ENCODE measurements at places on chromosomes 12 and 14. TPM values are rescaled to one million over a fixed set of nuclear protein-coding genes. Genes with fewer than 3 reads are reported as not detected.

The MAP3K9 gene
- total RNA-seq: 5.9 TPM

The RPS6KA5 gene
- 34.1 TPM for total RNA-seq

The KLRD1 gene
- total RNA-seq: 0.92 TPM

The CISTR gene
- total RNA-seq: not detected

The NDUFA12 gene
- total RNA-seq: 70.5 TPM

The EEA1 gene
- total RNA-seq: 28.3 TPM

The C14orf39 gene
- not detected for total RNA-seq

The CCDC175 gene
- total RNA-seq: not detected

The REP15 gene
- total RNA-seq: 0.85 TPM

DNA sequence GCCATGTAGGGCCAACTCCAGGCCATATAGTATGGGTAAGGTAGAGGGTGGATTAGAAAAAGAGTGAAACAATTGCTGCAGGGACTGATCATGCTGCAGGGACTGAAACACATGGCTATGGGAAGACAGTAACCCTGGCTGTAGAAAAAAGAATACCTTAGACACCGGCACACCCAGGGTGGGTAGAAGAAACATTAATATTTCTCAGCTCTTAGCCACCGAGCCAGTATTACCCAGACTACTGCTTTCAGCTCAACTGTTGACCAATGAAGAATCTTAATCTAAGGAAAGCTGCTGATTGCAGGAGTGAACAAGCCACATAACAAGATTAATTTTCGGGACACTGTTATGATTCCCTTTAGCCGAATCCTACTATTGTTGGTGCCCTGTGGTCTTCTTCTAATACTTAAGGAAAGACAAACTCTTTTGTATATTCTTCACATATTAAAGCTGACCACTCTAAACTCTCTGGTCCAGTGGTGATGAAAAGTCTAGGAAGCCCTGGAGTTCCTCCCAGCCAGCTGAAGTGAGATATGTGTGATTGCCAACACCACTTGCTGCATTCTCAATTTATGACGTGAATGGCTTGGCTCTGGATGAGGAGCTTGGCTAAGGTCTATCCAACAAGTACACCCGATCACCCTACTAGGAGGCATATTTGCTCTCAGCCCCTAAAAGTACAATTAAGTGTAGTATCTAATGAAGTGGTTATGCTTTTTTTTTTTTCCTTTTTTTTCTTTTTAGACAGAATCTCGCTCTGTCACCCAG lies 69.2 kb downstream of the NOVA1 start:
- H3K27ac ChIP-seq: no peak overlapping the region
- H3K36me3 ChIP-seq: no peaks in the 10 kb centered on the region
- no peak for DNase-seq

- no peaks in the 10 kb centered on the region for H3K36me3 ChIP-seq
- no peak overlapping the region for H3K27ac ChIP-seq
- no peak for DNase-seq
Observed at GRCh38 chr14:34064349-34064748, 113.5 kb upstream of the EGLN3 start.

GRCh38 chr14:57709909-57710308 lies 156.0 kb downstream of the SLC35F4 start:
- no peak for DNase-seq
- H3K27ac ChIP-seq: no peak overlapping the region
- no peaks in the 10 kb centered on the region for H3K36me3 ChIP-seq

DNA sequence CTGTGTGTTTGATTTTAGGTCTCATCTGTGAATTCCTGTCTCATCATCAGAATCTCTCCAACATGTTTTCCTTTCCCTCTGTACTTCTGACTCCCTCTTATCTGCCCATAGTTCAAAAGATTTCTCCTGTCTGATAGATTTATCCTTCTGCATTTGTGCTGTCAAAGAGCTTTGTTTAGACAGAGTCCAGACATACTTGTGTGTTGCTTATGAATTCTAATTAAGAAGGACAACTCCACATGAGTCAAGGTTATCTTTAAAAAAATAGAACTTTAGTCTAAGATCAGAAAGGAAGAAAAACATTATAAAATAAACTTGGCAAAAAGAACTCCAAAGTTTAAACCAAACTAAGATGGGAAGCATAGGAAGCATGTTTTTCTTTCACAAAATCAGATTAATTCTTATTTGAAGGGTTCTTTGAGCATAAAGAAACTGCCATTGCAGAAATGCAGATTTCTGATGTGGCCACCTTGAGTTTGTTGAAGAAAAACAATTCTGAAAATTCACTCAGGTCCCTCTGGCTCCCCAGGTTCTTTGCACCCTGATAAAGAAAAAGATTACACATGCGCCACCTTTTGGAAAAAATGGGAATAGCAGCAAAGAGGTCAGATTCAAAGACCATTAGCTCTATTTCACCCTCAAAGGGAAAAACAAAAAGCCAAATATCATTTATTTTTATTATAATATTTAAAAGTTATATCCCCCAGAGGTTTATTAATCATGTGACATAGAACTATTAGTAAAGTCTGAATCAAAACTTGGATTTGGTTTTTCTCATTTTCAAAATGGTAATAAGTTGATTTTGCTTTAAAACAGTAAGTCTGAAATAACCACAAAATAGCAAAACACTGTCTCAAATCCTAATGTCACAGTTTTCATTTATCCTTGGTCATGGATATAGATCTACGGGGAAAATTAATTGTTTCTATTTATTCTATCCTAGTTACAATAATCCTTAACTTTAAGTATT lies 143.7 kb upstream of the DCN start:
- no peaks in the 10 kb centered on the region for H3K36me3 ChIP-seq
- DNase-seq: no peak
- no peak overlapping the region for H3K4me3 ChIP-seq

DNA sequence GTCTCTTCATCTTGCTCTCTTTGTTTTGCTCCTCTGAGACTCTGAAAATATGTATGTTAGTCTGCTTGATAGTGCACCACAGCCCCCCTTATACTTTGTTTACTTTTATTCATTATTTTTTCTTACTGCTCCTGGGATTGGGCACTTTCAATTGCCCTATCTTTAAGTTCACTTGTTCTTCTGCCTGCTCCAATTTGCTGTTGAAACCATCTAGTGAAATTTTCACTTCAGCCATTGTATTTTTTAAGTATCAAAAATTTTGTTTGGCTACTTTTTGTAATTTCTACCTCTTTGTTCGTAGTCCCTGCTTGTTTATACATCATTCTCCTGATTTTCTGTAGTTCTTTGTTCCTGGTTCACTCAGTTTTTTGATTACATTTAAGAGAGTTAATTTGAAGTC lies 223.3 kb downstream of the SLC38A4 start:
- H3K4me3 ChIP-seq: no peak overlapping the region
- H3K36me3 ChIP-seq: no peaks in the 10 kb centered on the region
- no peaks in the 10 kb centered on the region for H3K27me3 ChIP-seq
- no peak for DNase-seq

GRCh38 chr12:29750928-29751220 lies 32.9 kb downstream of the TMTC1 start:
- H3K27me3 ChIP-seq: no peaks in the 10 kb centered on the region
- H3K4me3 ChIP-seq: no peak overlapping the region
- no peaks in the 10 kb centered on the region for H3K4me1 ChIP-seq
- DNase-seq: no peak

GRCh38 chr14:104460791-104461651 lies 118.5 kb upstream of the C14orf180 start:
- H3K27ac ChIP-seq: no peak overlapping the region
- DNase-seq: no peak
- peaks cover 3% of the 10 kb centered on the region for H3K27me3 ChIP-seq
- H3K36me3 ChIP-seq: no peaks in the 10 kb centered on the region
- H3K4me3 ChIP-seq: no peak overlapping the region
- peaks cover 3% of the 10 kb centered on the region for H3K4me1 ChIP-seq

DNA sequence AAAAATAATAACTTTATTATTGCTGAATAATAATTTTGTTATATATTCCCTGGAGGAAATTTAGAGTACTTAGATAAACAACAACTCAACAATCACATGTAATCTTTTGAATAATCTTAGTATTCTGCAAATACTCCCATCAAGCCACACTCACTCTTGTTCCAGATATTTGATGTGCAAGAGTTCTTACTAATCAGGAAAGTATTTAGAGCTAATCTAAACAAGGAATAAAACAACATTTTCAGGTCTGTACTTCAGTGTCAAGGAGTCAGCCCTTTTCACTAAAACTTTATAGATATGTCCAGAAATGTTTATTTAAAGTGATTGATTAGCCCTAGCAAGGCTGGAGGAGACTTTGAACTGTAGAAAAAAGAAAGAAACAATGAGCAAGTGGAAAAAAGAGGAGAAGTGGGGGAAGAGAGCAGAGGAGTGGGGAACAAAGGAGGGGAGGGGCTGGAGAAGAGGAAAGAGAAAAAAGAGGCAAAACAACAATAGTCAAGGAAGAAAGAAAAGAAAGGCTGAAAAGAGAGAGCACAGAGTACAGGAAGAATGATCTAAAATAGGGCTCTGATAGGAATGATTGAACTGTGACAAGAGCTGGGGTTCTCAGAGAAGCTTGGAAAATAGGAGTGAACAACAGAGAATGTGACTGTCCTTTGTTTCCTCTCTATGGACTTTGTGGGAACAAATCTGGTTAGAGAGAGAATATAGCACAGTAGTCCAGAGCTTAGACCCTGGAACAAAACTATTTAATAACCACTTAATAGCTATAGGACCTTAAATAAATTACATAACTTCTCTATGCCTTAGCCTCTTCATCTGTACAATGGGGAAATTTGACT lies 238.7 kb downstream of the AKAP6 start:
- no peak for DNase-seq
- H3K4me3 ChIP-seq: no peak overlapping the region
- no peak overlapping the region for H3K27ac ChIP-seq
- no peaks in the 10 kb centered on the region for H3K36me3 ChIP-seq

GRCh38 chr12:113861708-113862312 lies 104.3 kb downstream of the RBM19 start:
- H3K4me3 ChIP-seq: no peak overlapping the region
- H3K4me1 ChIP-seq: no peaks in the 10 kb centered on the region
- DNase-seq: no peak
- H3K27ac ChIP-seq: no peak overlapping the region
- H3K27me3 ChIP-seq: no peaks in the 10 kb centered on the region
- peaks cover 67% of the 10 kb centered on the region for H3K36me3 ChIP-seq

DNA sequence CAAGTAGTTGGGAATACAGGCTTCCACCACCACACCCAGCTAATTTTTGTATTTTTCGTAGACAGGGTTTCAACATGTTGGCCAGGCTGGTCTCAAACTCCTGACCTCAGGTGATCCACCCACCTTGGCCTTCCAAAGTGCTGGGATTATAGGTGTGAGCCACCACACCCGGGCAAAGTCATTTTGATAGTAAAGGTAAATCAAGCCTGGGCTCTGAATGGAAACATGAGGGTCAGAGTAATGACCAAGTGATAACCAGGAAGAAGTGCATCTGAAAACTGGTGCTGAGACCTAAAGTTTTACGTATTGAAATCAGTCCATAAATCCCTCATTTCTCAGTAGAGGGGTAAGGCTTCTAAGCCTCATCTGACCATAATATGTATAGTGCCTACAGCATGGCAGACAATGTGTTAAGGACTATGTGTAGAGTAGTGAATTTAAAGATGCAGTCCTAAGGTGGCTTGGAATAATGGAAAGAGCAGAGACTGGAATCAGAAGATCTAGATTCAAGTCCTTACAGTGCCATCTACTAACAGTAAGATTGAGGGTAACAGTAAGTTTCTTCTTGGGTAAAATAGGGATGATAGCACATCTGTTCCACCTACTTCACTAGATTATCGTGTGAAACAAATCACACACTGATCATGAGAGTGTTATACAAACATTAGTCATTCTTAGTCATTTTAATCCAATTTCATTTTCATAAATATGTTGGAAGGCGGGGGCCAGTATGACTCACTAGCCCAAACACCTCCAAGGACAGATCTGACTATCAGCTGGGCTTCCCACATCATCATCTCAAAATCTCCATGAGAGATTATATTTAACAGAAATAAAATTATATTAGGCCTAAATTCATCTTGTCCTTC lies 11.2 kb downstream of the MAP4K5 start:
- no peaks in the 10 kb centered on the region for H3K27me3 ChIP-seq
- H3K4me1 ChIP-seq: peaks cover 10% of the 10 kb centered on the region
- no peaks in the 10 kb centered on the region for H3K36me3 ChIP-seq
- no peak overlapping the region for H3K4me3 ChIP-seq

DNA sequence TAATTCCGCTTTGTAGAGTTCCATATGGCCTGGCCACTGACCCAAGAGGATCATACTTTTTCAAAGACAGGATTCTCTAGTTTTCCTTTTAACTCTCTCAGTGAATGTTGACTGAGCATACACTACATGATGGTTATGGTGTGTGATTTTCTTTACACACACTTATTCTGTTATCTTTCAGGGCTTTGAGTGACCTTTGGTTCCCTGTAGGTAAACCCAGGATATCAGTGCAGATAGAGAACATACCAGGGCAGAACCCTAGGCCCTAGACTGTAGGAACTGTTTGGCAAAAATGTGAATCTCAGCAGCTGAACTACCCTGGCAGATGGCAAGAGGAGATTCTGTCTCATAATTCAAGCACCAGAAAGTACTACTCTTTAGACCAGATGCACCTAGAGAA lies 159.6 kb downstream of the KCNA5 start:
- H3K4me1 ChIP-seq: no peaks in the 10 kb centered on the region
- no peak for DNase-seq
- no peak overlapping the region for H3K27ac ChIP-seq
- no peaks in the 10 kb centered on the region for H3K27me3 ChIP-seq

DNA sequence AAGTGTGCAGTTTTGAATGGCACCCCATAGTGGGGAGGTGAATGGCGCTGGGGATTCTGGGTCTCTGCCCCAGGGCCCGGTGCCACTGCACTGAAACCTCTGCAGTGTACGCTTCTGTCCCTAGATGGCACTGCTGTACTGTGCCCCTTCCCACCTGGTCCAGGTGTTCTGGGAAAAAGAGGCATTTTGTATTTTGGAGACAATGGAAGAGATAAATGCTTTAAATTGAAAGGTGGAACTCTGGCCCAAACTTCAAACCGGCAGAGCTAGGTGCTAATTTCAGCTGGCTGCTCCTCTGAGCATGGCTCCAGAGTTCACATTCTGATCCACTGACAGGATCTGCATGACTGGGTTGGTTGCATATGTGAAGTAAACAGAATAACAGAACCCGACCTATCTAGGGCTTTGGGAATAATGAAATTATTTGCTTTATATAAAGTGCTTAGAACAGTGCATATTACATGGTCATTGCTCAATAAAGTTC lies 52.2 kb downstream of the KRT80 start:
- no peak overlapping the region for H3K27ac ChIP-seq
- peak; percentile 25 for DNase-seq
- H3K4me3 ChIP-seq: no peak overlapping the region
- H3K36me3 ChIP-seq: no peaks in the 10 kb centered on the region

GRCh38 chr14:105411017-105411941 lies 8.3 kb upstream of the MTA1 start:
- H3K27ac ChIP-seq: no peak overlapping the region
- no peak for DNase-seq
- H3K27me3 ChIP-seq: peaks cover 12% of the 10 kb centered on the region
- no peak overlapping the region for H3K4me3 ChIP-seq

GRCh38 chr14:59755409-59756135 lies 115.0 kb downstream of the RTN1 start:
- H3K27me3 ChIP-seq: no peaks in the 10 kb centered on the region
- H3K36me3 ChIP-seq: no peaks in the 10 kb centered on the region
- no peak overlapping the region for H3K4me3 ChIP-seq
- no peaks in the 10 kb centered on the region for H3K4me1 ChIP-seq
- H3K27ac ChIP-seq: no peak overlapping the region

- no peak for DNase-seq
- no peaks in the 10 kb centered on the region for H3K4me1 ChIP-seq
- no peak overlapping the region for H3K27ac ChIP-seq
- no peaks in the 10 kb centered on the region for H3K27me3 ChIP-seq
- no peak overlapping the region for H3K4me3 ChIP-seq
Observed at GRCh38 chr12:109625131-109625559, 51.6 kb downstream of the MVK start.

- H3K4me3 ChIP-seq: no peak overlapping the region
- H3K36me3 ChIP-seq: no peaks in the 10 kb centered on the region
- no peak for DNase-seq
- H3K27ac ChIP-seq: no peak overlapping the region
- no peaks in the 10 kb centered on the region for H3K4me1 ChIP-seq
Observed at GRCh38 chr12:15811214-15812127, 22.3 kb upstream of the EPS8 start.
